Stimulated activated CD4-positive, alpha-beta T cell treated with anti-CD3 and anti-CD28 coated beads, Interleukin-4, amount 100 ng/mL, for 48 hours (primary cell): ENCODE measurements at places on chromosomes 5 and 9.

- no peak for DNase-seq
Observed at GRCh38 chr5:135032999-135033861, 798 bp downstream of the PITX1 start.

GRCh38 chr5:111367115-111367514 lies 142.9 kb downstream of the CAMK4 start:
- DNase-seq: no peak

- no peak for DNase-seq
Observed at GRCh38 chr9:86664603-86665002, 282.7 kb downstream of the GAS1 start.

DNA sequence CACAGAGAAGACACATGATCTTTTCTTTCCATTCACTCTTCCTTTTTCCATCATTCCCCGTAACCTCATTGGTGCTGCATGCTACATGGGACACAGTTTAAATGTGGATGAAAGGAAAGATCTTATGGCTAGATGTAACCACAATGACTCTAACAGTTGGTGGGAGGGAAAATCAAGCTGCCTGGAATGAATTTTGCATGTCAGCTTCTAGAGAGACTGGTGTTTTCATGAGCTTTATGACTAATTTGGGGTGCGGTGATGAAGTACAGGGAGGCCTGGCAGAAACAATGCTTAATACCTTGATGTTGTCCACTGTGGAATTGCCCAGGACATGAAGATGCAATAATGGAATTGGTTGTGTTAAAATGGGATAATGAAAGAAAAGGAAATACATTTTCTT lies 55.9 kb upstream of the MYO10 start:
- no peak for DNase-seq

DNA sequence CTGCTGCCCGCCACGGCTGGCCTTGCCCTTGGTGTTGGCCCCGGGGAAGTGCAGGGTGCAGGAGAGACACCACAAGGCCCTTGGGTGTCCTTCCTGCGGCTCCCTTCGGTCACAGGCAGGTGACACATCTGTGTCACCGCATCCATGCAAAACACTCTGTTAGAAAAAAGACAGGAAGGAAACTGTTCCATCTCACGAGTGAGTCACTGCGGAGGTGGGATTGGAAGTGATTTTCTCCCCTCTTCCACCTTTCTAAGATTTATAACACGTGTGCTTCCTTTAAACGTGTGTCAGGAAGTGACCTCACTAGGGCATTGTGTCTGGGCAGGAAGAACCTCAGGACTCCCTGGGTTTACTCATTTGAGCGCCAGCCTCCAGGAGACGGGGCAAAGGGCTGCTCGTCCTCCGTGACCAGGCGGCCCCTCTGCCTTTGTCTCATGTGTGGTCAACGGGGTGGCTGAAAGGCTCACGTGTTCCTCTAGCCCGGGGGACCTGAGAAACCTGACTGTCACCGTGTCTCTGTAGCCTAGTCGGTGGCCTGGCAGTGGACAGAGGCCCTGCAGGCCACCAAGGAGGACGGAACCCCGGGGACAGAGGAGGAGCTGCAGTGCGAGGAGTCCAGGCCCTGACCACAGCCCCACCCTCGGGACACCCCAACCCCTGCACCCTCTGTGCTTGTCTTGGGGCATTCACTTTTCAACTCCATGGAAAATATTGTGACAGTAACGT lies 4.9 kb upstream of the LCN1 start:
- no peak for DNase-seq

GRCh38 chr5:174344335-174344734 lies 298.8 kb downstream of the NSG2 start:
- DNase-seq: no peak

GRCh38 chr9:128215491-128216409 lies 12.6 kb downstream of the DNM1 start:
- DNase-seq: no peak

GRCh38 chr9:120830151-120830550 lies 12.6 kb downstream of the PSMD5 start:
- DNase-seq: no peak

- DNase-seq: no peak
Observed at GRCh38 chr5:30561771-30562170, 631.7 kb upstream of the CDH6 start.

DNA sequence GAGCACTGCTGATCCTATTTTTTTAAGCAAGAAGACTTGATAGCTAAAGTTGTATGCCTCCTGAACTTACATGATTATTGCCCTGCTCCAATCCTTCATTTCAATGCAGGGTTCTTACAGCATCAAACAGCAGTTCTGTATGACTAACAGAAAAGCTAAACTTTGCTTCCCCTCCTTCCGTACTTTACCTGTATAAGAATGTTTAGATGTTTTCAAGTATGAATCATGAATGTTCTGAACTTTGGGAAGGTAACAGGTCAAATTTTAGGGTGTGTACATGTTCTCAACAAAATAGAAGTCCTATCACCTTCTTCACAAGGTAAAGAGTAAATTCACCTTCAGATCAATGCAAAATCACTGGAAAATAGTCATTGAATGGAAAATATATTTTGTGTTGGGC lies 972.6 kb upstream of the SEMA6A start:
- DNase-seq: no peak

GRCh38 chr9:85702726-85703289 lies 38.9 kb downstream of the AGTPBP1 start:
- no peak for DNase-seq

DNA sequence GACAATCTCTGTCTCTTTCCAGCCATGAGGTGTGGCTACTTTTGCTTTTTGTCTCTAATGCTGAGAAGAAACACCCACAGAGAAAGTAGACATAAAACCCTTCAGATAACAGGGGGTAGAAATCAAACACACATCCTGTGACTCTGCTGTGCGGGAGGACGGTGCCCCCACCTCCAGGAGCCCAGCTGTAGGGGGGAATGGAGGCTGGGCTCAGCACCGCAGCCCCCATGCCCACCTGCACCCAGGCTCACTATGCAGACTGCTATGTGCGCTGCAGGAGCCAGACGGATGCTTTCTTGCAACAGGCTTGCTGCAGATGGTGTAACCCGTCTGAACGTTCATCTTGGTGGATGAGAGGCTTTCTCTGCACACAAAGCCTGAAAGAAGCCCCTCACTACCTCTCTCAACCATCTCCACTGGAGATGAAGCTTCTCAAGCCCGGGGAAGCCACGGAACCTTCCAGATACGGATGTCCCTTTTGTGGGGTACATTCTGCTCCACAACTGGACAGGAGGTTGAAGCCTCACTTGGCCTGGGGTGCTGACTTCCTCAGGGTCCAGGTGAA lies 207.2 kb downstream of the GADD45G start:
- DNase-seq: no peak

- DNase-seq: no peak
Observed at GRCh38 chr9:93397661-93398373, 53.7 kb upstream of the FAM120A start.

GRCh38 chr9:92048924-92049625 lies 66.1 kb downstream of the SPTLC1 start:
- DNase-seq: no peak

DNA sequence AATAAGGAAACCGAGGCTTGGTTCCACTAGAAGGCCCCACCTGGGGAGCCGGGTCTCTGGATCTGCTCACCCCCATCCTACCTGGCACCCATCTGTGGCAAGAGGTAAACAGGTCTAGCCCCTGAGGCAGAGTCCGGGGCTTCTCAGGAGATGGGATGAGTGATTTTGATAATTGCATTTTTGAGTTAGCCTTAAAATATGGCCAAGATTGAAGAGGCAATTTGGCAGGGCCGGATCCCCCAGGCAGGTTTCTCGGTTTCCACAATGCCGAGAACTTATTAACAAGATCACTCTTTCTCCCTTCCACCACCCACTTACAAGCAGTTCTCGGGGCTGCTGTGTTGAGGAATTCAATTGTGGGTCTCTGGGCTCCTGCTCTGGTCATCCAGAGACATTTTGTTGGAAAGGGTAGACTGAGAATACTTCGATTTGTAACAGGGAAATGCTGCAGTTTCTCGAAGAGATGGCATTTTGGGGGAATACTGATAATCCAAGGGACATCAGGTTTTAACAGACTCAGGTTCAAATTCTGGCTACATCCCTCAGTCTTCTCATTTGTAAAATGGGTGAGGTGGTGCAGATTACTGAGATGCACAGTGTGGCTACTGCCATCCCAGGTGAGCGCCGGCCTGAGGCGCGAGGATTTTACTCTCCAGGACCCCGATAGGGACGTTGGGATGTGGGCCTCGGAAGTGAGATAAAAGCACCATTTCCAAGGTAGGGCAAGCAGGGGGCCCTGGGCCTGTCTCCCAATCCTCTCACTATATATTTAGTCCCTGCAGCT lies 194.2 kb downstream of the CDK5RAP2 start:
- no peak for DNase-seq

- DNase-seq: no peak
Observed at GRCh38 chr5:14525397-14525796, 56.2 kb upstream of the OTULINL start.

DNA sequence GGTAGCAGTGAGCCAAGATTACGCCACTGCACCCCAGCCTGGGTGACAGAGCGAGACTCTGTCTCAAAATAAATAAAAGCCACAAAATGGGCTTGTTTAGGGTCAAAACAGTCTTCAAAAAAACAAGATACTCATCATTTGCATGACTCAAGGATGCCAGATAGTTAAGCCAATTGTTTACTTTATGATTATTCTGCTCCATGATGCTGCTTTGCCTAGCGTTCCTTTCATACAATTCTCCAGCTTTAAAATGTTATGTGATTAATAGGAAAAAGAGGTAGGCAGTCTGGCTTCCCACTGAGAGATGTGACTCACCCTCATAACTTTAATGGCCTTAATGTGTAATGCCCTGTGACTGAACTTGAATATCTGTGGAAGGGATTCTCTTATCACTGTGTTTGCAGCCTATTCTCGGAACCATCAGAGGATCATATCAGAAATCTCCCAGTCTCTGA lies 364.6 kb upstream of the TRPC7 start:
- DNase-seq: no peak

- DNase-seq: no peak
Observed at GRCh38 chr9:98108531-98109031, 10.4 kb downstream of the TRIM14 start.

- no peak for DNase-seq
Observed at GRCh38 chr5:65718576-65719310, 3.2 kb downstream of the SGTB start.
